Left cardiac atrium (tissue), 4 donors: ENCODE measurements at places on chromosomes 3 and 15.

DNA sequence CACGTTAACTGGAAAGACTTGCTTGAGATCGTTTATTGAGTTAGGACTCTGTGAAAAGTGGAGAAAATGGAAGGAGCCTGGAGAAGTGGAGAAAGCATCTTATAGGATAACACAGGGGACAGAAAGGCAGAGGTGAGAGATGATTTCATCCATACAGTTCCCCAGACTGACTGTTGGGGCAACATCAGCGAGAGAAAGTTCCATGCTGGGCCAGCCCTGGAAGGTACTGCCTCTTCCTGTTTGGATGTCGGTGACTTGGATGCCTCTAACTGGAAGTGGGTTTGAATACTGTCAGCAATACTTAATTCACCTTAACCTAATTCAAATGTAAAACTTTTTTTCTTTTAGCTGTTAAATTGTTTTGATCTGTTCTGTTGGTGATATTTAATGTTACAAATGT, 32.3 kb downstream of the ATP13A5 start:
- DNase-seq, result no peak

- no peak for DNase-seq
Observed at GRCh38 chr15:63332367-63333124, 49.1 kb downstream of the CA12 start.

DNA sequence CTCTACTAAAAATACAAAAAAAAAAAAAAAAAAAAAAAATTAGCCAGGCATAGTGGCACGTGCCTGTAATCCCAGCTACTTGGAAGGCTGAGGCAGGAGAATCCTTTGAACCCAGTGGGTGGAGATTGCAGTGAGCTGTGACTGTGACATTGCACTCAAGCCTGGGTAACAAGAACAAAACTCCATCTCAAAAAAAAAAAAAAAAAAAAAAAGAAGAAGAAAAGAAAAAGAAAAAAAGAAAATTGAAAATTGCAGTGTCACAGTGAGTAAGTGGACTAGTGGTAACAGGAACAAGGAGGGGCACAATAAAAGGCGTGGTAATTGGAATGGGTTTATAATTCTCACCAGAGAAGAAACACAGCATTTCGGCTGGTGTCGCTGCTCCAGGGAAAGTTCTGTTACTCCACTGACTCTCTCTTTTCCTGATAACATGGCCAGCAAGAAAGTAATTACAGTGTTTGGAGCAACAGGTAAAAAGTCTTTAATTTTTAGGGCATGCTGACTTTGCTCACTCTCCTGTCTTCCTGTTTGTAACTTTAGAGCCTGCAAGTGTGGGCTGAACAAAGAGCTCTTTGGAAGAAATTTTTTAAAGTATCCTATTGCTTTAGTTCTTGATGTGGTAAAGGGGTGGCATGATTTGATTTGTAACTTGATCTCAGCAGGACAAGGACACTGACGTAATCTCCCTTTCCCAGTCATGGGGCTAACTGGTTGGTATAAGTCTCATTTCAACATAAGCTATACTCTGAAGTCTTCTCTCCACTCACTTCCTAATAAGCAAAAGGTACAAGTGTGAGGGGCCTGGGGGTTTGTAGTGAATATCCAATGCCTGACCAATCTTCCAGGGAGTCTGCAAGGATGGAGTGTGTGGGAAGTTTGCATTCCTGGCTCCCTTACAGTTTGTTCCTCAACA, 22.1 kb upstream of the TRA2B start:
- DNase-seq, result no peak

DNA sequence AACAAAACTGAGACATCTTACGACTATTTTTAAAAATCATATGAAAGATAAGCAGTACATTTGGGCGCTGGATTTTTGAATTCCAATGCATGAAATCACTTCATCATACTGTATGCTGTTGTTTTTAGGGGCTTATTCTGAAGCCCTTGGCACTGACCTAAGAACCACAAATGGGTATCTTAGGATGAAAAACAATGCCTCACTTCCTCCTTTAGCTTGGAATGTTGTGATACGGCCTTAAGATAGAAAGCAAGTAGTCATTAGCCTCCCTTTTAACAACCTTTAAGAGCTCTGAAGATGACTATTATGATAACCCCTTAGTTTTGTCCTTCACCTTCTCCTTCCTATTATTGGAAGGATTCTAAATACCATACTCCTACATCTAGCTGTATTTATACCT, 289.8 kb downstream of the ARPP21 start:
- DNase-seq, result no peak
